ENCODE measurements at places on chromosomes 11 and 22.

GRCh38 chr11:102717280-102717679, 7.5 kb downstream of the MMP8 start:
- no peak for DNase-seq

GRCh38 chr11:3132831-3133260, 32.3 kb downstream of the OSBPL5 start:
- no peak for DNase-seq

DNA sequence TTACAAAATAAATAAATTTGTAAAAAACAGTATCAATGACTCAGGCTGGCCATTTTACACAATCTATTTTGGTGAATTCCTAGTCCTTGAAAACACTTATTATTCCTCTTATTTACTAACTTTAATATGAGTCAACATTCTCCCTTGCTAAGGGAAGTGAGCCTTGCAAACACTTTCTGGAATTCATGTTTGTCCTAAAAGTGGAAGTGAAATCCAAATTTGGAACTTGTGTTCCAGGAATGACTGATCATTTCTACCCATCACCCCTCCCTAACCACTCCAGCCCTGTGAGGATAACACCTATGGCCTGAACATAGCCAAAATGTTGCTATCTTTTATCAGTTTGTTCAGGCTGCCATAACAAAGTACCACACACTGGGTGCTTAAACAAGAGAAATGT, 83.1 kb downstream of the OR5AK2 start:
- DNase-seq: no peak

DNA sequence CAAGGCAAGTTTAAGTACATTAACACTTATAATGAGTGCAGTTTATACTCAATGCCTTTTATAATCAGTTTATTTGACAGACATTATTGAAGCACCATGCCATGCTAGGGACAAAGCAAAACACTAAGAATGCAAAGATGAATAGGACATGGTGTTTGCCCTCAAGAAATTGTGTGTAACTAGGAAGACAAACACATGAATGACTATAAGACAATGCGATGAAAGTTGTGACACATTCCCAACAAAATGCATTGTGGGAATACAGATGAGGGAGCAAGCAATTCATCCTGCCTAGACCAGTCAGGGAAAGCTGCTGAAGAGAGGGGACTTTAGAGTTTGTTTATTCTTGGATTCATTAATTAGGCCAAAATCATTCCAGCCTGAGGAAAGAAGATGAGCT, 133.8 kb upstream of the TRPC6 start:
- DNase-seq: no peak

- DNase-seq: no peak
These were observed 4.6 kb downstream of the PRG3 start for GRCh38 chr11:57376095-57377090.

- DNase-seq: no peak
These were observed 5.9 kb upstream of the ADORA2A start for GRCh38 chr22:24421428-24421931.

DNA sequence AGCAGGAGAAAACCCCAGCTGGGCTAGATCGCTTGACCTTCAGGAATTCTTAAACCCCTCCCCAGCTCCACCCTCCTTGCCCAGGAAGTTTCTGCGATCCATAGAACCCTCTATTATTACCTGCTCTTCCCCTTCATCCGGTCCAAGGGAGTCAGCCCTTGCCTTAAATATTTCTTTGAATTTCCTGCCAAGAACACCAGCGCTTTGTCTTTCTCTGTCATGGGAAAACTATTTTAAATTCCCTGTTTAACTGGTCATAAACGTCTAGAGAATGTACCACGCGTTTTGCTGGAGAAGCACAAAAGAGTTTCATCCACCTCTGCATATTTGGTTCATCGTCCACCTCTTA, 496 bp upstream of the TRAF6 start:
- DNase-seq: no peak

GRCh38 chr11:119323532-119324033, 6.7 kb upstream of the MCAM start:
- no peak for DNase-seq

DNA sequence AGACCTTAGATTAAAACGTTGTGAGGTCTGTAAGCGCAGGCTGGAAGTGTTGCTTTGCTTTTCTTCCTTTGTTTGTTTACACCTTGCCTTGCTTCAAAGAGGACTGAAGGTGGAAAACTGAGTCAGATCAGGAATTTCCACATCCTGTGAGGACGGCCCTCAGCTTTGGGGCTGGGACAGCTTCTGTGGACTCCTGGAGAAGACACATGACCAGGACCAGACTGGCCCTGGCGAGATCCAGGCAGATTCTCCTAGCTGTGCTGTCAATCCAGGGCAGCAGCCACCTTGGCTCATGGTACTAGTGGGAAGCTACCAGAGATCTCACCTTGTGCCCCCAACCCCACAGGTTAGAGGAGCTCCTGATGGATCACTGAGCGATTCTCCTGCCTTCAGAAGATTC, 1461.9 kb downstream of the TBC1D22A start:
- DNase-seq: no peak

GRCh38 chr11:121670805-121671282, 218.1 kb upstream of the SORL1-AS1 start:
- DNase-seq: no peak

- no peak for DNase-seq
These were observed 132.3 kb downstream of the DYNC2H1 start for GRCh38 chr11:103241574-103241973.

- no peak for DNase-seq
These were observed 190.6 kb downstream of the GUCY1A2 start for GRCh38 chr11:106827687-106828086.

DNA sequence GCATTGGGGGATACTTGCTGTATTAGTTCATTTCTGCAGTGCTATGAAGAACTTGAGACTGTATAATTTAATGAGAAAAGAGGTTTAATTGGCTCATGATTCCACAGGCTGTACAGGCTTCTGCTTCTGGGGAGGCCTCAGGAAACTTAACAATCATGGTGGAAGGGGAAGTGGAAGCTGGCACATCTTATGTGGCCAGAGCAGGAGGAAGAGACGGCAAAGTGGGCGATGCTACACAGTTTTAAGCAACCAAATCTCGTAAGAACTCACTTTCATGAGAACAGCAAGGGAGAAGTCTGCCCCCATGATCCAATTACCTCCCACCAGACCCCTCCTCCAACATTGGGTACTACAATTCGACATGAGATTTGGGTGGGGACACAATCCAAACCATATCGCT, 55.1 kb downstream of the TMPRSS5 start:
- no peak for DNase-seq

GRCh38 chr11:13358596-13359270, 81.1 kb downstream of the BMAL1 start:
- DNase-seq: no peak

All from forelimb muscle (tissue), 1 donor.